ENCODE measurements at places on chromosomes 6 and 20.

GRCh38 chr6:40353197-40353966, 233.8 kb downstream of the LRFN2 start:
- DNase-seq, result no peak

DNA sequence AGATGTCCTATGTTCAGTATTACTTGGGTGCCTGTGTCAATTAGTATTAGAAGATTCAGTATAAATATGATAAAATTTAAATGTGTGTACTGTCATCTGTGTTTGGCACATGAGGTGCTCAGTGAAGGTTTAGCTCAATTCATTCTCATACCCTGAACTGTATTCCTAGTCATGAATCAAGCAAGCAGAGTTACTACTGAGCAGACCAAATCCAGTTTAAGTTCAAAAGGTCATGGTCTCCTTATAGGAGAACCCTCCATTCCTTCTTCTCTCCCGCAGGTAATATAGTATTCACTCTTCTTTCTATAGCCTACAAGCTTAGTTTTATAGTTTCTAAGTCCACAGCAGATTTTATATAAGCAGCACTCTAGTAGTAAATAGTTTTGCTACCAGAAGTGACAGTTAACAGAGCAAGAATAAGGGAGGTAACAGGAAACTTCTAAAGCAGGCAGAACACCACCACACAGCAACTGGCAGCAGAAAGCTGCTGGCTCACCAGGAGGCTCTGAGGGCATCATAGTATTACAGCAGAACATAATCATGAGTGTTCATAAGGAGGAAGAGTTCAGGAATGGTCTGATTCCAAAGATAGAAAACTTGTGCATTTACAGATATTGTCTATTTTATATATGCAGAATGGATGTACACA, 133.2 kb downstream of the SLC16A10 start:
- no peak for DNase-seq

DNA sequence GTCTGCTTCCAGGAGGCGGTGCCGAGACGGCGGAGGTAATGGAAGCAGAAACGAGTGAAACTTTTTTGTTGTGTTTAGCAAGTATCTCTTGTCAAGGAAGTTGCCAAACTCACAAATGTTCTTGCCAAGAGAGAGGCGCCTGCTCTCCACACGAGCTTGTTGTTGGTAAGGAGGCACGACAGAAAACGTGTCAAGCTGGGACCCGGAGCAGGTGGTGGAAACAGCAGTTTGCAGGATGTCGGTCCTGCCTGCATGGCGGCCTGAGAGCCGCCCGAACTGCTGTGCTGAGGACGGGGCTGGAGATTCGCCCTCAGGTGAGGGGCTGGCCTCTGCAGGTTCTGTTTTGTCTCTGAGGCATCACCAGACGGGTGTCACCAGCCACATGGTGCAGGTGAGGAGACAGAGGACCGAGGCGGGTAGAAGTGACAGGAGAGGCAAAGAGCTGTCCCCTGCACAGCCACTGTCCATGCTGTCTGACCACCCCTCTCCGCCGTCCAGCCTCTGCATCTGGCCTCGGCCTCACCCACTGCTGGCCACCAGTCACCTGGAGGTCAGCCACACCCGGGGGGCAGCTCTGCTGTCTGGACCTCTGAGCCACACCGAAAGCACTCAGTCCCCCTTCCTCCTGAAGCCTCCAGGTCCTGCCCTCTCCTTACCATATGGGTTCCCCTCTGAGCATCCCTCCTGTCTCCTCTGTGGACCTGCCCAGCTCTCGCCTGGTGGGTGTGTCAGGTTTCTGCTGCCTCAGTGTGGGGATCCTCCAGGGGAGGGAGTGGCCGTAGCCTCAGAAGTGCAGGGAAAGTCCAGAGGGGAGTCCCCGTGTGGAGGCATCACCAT, 261.5 kb downstream of the TAF4 start:
- no peak for DNase-seq

GRCh38 chr6:56714982-56715456, 72.3 kb upstream of the DST start:
- no peak for DNase-seq

DNA sequence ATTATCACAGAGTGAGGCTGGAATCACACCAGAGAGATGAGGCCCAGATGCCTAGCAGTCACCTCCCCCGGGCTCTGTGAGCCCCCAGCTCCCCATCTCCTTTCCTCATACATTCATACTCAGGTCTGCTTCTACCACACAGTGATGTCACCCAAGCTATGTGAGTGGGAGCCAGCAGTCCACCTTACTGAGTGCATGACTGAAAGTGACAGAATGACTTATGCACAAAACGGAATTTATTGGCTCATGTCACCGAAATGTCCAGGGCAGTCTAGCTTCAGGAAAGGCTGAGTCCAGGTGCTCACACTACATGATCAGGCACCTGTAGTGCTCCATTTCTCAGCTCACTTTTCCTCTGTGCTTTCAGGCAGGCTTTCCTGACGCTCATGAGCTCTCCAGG, 36.7 kb upstream of the CCN6 start:
- DNase-seq, result peak; percentile 67

DNA sequence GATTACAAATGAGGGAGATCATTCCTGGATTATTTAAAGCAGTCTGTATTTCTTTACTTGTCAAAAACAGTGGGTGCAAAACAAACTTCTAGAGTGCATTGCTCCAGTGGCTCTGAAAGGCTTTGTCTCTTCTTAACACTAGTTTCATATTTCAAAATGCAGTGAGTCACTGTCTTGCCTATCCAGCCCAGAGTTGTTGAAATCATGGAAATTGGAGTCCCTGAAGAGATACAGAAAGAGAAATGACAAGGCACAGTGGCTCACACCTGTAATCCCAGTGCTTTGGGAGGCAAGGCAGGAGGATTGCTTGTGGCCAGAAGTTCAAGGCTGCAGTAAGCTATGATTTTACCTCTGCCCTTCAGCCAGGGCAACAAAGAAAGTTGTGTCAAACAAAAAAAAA, 11.3 kb downstream of the SLC2A12 start:
- no peak for DNase-seq

DNA sequence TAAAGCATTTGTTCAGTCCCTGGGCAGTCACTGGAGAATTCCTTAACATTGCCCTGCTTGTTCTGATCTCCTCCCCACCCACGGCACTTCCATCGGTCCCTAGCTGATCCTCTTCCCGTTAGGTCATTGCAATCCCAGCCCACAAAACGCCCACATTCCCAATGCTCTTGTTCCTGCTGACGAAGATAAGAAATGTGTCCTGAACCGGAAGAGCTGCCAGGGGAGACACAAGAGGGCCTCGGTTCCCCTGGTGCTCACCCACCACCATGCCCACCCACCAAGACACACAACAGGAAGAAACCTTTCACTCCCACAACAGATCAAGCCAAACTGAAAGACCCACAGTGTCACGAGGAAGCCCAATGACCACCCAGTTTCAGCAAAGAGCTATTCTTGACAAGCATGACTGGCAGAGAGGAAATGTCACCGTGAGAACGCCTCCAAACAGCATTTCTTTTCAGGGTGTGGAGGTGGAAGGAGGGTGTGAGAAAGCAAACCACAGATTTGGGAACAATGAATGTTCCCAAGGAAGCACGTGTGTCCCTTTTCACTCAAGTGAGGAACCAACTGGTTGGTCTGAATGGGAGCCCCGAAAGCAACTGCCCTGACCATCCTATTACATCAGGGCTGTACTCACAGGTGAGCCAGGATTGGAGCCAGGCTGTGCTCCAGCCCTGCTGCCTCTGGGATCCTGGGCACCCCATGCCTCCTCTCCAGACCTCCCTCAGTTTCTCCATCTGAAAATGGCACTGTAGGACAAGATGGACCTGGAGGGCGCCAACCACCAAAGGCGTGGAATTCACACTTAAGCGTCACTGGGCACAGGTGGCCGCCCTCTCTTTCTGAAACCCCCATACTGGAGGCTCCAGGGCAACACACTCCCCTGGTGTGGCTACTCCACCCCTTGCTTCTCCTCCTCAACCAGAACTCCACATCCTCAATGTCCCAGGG, 97.5 kb downstream of the ZMYND8 start:
- no peak for DNase-seq

DNA sequence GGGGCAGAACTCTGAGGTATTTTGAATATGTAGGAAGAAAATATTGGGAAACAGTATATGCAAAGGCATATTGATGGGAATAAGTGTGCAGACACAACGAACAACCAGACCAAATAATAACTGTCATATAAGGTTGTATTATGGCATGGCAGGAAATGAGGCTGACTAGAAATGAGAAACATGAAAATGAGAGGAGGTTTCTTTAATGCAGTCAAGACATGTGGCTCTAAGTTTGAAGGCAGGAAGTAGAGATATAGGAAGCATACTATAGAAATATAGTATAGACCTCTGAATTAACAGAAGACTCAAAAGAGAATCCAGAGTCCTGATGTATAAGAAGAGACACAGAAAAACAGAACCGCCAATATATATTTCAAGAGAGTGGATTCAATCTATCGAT, 459.7 kb upstream of the PTCHD4 start:
- DNase-seq, result no peak

DNA sequence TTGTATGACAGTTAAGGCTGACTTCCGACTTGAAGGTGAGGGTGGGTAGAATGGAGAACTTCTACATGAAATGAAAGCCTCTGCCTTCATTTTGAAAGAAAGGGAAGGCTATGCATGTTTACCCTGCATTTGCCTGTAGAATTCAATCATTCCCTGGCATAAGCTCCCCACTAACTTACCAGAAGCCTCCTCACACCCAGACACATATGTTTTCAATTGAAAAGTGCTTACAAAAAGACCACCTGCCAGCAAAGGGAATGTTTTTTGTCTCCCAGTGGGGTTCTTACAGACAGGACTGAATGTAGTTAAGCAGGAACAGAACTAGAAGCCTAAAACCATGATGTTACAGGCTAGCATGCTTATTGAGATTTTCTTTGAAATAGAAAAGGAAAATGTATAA, 392.1 kb upstream of the HSF2 start:
- DNase-seq, result no peak

- no peak for DNase-seq
These were observed 43.4 kb downstream of the MTHFD1L start for GRCh38 chr6:150908901-150909300.

GRCh38 chr6:28139860-28140543, 1.7 kb upstream of the ZKSCAN8 start:
- DNase-seq, result no peak

DNA sequence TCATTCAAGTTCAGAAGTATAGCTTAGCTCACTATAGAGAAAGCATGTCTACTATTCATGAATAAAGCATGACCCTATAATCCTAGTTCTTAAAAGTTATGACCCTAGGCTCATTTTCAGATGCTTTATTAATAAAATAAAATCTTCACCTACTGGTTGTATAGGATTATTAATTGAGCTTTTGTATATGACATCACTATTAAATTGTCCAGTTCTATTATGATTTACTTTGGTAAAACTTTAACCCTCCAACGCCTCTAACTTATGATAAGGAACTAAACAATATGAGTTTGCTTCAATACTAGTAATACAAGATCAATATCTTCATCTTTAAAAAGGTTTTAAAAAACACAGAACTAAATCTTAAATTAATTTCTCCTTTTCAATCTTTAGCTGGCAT, 263.4 kb upstream of the THEMIS start:
- no peak for DNase-seq

GRCh38 chr20:14288341-14289330, 48.8 kb downstream of the FLRT3 start:
- DNase-seq, result no peak

DNA sequence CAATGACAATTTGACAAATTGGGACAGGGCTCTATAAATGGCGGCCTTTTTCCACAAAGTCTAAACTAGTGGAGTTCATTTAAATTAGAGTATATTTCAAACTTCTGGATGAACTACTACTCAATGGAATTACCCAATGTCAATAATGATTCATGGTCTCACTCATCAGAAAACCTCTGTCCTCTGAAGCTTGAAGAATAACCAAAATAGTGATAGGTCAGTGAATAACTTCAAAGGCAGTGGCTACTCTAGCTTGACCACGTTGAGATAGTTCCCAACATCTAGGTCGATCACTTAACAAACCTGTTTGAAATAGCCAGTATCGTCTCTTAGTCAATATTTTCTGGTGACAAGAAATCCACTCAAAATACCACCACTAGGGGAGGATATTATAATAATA, 197.6 kb downstream of the HDGFL1 start:
- DNase-seq, result no peak

DNA sequence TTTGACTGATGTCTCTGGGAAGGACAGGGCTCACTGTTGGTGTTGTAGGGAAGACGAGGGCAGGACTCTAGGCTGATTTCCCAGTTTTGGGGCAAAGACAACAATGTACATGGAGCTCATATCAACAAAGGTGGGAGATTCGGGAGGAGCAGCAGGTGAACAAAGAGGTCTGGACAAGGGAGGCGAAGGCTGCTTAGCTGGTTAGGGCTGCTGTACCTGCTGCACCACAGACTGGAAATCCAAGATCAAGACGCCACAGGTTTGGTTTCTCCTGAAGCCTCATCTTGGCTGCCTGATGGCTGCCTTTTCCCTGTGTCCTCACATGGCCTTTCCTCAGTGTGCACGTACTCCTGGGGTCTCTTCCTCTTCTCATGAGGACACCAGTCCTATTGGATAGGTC, 287.2 kb downstream of the FOXC1 start:
- DNase-seq, result no peak

DNA sequence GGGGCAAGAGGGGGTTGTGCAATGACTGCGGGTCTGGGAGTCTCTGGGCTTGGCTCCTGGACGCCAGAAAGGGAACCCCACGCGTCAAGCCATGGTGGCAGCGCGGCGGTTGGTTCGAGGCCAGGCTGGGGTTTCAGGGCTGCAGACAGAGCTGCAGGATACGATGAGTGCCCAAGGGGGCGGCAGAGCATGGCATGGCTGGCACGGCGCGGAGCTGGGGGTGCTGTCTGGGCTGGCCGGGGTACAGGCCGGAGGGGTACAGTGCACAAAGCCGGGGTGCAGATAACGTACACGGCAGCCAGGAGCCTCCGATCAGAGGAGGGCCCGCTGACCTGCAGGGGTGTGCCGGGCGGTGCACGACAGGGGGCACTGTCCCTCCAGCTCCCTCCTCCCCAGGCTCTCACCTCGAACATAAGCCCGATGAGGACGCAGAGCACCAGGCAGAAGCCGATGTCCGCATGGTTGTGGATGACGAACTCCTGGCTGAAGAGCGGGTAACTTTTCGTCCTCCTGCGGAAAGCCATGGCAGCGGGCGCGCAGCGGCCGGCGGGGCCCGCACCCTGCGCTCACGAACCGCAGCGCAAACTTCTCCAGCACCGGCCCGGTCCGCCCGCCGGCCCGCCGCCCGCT, 353 bp downstream of the TRAM2 start:
- peak; percentile 54 for DNase-seq

- DNase-seq, result no peak
These were observed 396.7 kb upstream of the JARID2 start for GRCh38 chr6:14849185-14849584.

DNA sequence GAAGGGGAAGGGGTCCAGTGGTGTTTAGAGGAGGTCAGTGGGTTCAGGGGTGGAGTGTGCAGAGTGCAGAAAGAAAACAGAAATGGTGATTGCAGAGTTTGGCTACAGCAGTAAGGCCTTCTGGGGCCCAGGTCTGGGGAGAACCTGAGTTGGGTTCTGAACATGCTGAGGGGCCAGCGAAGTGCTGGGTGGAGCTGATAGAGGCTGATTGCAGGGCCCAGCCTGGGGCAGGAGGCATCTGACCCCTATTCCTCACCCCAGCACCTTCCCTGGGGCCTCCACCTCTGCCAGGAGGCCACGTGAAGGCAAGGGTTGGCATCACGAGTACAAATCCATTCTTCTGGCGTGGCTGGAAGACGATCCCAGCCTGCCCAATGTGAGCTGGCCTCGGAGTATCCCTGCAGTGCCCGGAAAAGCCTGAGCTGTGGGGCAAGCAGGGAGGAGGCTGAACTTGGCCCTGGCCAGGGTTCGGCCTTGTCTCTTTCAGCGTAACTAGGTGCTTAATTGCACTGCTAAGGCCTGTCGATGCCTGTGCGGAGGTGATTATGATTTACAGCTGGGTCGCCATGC, 35.3 kb downstream of the VSTM2L start:
- DNase-seq, result no peak

GRCh38 chr6:23087471-23087870, 518.1 kb downstream of the HDGFL1 start:
- no peak for DNase-seq

Measured in stimulated activated CD4-positive, alpha-beta T cell treated with anti-CD3 and anti-CD28 coated beads, Interleukin-4, amount 100 ng/mL, for 24 hours (primary cell).